8988T (cell line): ENCODE measurements at places on chromosomes 12 and 14.
A peak's percentile ranks its signal among the peaks of the same experiment; 100 is the strongest.

DNA sequence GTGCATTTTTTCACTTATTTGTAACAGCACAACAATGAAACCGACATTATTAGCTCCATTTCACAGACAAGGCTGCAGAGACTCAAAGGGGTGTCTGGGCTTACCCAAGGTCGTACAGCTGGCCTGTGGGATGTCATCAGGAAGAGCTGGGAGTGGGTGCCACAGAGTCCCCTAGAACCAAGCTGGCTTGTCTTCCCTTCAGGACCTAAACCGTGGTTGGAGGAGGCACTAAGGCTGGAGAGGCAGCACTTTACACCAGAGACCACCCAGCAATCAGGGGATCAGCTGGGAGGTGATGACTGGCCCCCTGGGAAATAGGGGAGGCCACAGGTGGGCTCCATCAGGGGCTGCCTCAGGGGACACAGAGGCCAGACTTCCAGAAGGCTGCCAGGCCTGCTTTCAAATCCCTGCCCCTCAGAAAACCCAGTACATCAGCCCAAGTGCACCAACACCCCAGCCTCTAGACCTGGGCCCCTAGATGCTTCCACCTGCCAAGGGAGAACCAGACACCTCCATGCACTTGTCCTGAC, 28.3 kb downstream of the DIO3 start:
- no peak for DNase-seq

GRCh38 chr12:49428793-49429192, 61.5 kb downstream of the SPATS2 start:
- no peak for DNase-seq

DNA sequence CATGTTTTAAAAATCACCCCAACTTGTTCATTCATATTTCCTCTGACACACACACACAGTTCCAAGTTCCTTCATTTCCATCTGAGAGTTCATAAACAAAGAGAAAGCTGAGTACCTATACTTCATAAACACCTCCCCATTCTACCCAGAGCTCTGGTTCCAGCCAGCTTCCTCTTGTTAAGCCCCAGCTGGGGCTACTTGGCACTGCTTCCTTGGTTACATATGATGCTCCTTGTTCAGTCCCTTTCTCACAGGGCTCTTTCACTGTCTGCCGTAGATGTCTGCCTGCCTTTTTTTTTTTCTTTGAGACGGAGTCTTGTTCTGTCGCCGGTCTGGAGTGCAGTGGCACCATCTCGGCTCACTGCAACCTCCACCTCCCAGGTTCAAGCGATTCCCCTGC, 77.5 kb downstream of the COX16 start:
- DNase-seq: no peak

- DNase-seq: no peak
Observed at GRCh38 chr12:91276509-91276908, 93.9 kb upstream of the DCN start.

DNA sequence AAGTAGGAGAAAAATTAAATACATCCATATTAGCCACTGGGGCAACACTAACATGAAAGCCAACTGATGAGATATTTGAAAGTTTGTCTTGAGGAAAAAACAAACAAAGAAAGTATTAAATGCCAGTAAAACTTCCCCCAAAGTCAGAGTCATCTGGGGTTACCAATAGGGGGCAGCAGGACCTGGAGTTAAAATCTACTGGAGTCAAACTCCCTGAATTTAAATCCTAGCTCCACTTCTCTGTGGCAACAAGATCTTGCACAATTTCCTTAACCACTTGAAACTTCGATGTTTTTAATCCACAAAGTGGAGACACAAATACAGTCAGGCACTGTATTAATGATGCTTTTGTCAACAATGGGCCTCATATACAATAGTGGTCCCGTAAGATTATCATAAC, 14.4 kb downstream of the PLEKHG7 start:
- no peak for DNase-seq

DNA sequence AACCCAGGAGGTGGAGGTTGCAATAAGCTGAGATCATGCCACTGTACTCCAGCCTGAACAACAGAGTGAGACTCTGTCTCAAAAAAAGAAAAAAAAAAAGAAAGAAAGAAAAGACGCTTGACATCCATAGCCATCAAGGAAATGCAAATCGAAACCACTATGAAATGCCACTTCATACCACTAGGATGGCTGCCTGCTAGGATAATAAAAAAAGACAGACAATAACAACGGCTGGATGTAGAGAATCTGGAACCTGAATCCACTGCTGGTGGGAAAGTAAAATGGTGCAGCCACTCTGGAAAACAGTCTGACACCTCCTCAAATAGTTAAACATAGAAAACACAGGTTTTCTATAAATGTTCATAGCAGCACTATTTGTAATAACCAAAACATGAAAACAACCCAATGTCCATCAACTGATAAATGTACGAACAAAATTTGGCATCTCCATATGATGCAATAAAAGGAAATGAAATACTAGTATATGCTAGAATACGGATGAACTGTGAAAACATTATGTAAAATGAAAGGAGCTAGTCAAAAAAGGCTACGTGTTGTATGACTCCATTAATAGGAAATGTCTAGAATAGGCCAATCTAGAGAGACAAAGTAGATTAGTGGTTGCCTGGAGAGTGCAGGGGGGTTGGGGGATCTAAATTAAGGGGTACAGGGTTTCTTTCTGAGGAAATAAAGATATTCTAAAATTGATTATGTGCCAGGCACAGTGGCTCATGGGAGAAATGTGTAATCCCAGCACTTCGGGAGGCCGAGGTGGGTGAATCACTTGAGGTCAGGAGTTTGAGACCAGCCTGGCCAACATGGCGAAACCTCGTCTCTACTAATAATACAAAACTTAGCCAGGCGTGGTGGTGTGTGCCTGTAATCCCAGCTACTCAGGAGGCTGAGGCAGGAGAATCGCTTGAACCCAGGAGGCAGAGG, 9.7 kb downstream of the WSB2 start:
- DNase-seq: no peak

GRCh38 chr14:22535126-22535525, 53.9 kb downstream of the DAD1 start:
- no peak for DNase-seq

- peak; percentile 30 for DNase-seq
Observed at GRCh38 chr12:11958221-11959091, 112.3 kb upstream of the BCL2L14 start.

GRCh38 chr12:6372403-6373003, 2.9 kb downstream of the SCNN1A start:
- DNase-seq: no peak

GRCh38 chr14:102822311-102822863, 45.1 kb downstream of the TRAF3 start:
- no peak for DNase-seq

DNA sequence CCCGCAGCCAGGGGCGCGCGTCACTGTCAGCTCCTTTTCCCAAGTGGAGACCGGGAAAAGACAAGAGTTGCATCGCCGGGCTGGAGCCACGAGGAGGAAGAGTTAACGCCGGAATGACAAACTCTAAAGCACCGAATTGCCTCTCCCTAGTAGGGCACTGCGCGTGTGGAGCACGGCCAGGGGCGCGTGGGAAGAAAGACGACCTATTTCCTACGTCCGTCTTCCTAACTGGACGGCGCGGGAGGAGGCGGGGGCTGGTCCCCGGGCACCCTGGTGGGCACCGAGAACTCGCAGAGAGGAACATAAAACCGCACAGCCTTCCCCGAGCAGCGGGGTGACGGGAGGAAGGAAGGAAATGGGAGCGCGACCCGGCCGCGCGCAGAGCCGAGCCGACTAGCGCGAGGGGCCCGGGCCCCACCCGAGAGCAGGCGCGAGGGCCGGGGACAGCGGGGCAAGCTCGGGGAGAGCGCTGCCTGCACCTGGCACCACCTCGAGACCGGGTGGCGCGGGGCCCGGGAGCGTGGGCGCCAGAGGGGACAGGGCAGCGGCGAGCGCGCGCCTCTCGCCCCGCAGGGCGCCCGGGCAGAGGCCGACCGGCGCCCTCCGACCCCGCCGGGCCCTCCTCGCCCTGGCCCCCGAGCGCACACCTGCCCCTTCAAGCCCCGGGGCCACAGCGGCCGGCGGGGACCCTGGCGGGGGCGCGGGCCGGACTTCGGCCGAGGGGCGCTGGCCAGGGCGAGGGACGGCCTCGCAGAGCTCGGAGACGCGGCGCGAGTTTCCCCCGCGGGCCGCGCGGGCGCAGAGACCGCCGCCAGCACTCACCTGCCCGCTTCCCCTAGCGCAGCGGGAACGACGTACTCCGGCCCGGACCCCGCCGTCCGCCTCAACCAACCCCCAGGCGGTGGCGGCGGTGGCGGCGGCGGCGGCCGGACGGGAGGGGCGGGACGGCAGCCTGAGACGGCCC, at the start of gene SETD3:
Gene SETD3 (minus strand): TSS at position 954 of the 964 bp plus-strand sequence. CDS start 15,054 bp downstream, outside the sequence.
- DNase-seq: peak; percentile 28

- DNase-seq: no peak
Observed at GRCh38 chr14:105865904-105866840, 339.8 kb downstream of the TMEM121 start.

GRCh38 chr14:102479107-102479506, 30.5 kb downstream of the ANKRD9 start:
- DNase-seq: no peak

DNA sequence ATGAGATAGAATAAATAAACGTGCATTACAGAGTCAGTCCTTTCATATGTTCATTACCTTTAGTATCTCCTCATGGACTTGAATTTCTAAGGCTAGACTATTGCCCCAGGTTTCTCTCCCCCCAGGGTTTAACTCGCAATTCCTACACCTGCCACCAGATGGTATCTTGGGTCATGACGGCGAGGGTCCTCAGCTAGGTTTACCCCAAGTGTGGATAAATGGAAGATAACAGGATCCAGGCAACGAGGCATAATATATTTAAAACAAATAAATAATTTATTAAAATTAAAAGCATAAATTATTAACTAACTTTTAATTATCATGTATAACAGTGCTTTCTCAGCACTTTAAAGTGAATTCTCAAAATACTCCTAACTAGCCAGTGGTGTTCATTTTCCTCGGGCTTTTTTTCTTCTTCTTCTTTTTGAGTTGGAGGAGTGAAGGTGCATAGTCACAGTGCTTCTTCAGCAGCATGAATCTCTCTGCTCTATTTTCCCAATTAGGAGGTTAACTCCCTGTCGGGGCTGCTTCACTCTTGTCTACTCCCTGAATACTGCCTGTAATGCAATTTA, 243.5 kb upstream of the CAND1 start:
- DNase-seq: peak; percentile 28

DNA sequence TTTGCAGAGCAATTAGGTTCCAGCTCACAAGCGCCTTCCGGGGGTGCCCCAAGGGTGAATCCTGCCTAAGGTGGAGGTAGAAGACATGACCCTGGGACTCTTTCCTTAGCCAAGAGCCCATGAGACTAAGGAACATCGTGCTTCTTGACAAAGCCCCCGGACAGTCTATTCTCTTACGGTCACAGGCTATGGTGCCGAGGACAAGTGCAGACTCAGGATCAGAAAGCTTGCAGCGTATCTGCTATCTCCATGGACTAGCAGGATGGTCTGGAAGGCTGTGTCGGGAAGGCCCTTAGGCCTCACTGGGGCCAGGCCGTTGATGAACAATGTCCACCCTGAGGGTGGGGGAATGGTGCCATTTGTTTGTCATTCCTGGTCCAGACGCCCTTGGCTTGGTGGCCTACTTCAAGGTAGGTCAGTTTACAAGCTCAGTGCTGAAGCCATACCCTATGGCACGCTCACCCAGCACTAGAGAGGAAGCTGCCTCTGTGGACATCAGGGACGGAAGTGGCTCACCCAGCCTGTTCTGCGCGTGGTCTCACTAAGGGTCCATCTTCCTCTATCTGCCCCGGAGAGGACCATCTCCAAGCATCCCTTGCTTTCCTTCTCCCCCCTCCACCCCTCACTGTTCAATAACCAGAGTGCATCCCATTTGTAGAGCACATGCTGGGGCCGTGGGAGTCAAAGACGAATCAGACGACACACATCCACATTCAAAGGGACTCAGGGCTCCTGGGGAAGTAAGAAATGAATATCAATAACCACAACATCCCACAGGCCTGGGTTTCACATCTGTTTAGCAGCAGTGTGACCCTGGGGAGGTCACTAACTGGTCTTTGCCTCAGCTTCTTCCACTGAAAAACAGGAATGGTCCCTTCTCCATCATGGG, 45.0 kb upstream of the IQSEC3 start:
- peak; percentile 9 for DNase-seq

DNA sequence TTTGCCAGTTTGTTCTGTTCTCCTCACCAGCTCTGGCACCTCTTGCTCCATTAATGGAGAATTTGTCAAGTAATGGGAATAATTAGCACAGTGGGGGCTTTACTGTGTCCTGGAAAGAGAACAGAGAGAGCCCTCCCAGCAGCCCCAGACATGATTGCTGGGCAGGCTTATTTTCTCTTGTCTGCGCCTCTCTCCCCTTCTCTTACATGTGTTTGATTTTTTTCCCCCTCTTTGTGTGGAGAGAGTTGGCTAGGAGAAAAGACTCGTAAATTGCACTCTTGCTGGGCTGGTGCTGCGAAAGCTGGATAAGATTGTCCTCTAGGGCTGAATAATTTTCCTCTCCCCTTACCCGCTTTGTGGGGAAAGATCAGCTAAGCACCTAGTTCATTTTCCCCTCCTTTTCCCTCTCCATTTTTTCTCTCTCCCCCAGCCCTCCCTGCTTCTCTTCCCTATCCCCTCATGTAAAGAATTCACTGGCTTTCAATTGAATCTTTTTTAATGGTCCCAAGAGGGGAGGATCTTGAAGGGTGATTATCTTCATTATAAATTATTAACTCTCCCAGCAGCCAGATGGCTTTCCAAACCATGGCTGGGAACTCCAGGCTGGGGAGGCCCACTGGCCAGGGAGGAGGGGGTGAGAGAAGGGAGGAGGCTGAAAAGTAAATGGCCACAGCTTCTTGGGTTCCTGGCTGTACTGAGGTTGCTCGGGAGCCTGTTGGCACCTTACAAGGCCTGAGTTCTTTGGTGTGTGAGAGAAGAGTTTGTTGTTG, 62.2 kb downstream of the NRXN3 start:
- DNase-seq: no peak

DNA sequence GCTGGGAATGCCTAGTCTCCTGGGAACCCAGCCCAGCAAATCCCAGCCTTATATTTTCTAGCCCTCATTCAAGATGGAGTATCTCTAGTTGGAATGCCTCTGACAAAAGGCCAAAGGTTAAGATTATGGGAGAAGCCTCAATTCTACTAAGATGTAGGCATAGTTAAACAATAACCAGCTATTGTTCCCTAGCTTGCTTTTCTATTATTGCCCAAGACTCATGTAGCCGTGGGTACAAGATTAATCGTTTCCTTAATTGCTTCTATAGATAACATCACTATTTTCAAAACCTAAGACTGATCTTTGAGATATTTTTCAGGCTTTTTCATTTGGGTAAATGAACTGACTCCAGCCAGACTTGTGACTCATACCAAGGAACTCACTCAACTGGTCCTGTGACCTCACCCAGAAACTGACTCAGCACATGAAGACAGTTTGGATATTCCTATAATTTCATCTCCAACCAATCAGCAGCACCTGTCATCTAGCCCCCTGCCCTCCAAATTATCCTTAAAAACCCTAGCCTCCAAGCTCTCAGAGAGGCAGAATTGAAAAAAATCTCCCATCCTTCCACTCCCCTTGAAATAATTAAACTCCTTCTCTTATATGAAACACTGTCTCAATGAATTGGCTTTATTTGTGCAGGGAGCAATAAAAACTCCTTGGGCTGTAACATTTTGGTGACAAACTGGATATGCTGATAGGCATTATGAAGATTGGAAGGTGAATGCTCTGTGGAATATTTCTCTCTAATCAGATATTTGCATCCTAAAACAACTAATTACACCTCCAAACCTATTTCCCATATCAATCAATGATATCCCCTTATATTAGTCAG, 589.0 kb downstream of the C12orf50 start:
- DNase-seq: no peak

- DNase-seq: no peak
Observed at GRCh38 chr12:66755727-66756395, 77.0 kb upstream of the GRIP1 start.

- DNase-seq: no peak
Observed at GRCh38 chr14:100972118-100972897, 68.8 kb upstream of the RTL1 start.

- no peak for DNase-seq
Observed at GRCh38 chr12:94714378-94715114, 64.2 kb upstream of the TMCC3 start.
